Naive thymus-derived CD4-positive, alpha-beta T cell (primary cell): ENCODE measurements at places on chromosomes 7 and 10. TPM values are rescaled to one million over a fixed set of nuclear protein-coding genes. Genes with fewer than 3 reads are reported as not detected.

- DNase-seq = no peak
- H3K36me3 ChIP-seq = no peaks in the 10 kb centered on the region
- H3K4me3 ChIP-seq = no peak overlapping the region
- no peaks in the 10 kb centered on the region for H3K4me1 ChIP-seq
- no peaks in the 10 kb centered on the region for H3K27me3 ChIP-seq
These were observed 117.2 kb upstream of the LYZL1 start for GRCh38 chr10:29171717-29172116.

GARIN1A gene
- 1.8 TPM for total RNA-seq

DNA sequence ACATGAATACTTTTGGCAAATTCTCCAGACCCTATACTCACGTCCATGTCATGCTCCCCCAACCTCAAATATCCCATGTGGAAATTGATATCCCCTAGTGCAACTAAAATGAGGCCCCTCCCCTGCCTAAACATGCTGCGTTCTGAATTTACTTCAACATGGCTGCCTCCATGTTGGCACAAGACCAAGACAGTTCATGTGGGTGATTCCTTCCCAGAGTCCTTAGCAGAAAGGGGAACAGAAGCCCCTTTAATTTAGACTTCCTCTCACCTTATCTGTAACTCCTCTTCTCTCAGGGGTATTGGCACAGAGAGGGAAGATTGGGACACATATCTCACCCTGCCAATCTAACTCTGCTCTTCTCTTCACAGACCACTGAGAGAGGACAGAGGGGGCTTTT, 24.5 kb upstream of the SLC26A3 start:
- H3K4me3 ChIP-seq = no peak overlapping the region
- no peak overlapping the region for H3K27ac ChIP-seq
- no peak for DNase-seq
- H3K4me1 ChIP-seq = no peaks in the 10 kb centered on the region

GRCh38 chr10:81871558-81871957, 3.4 kb upstream of the NRG3 start:
- peaks cover 7% of the 10 kb centered on the region for H3K27me3 ChIP-seq
- H3K36me3 ChIP-seq = no peaks in the 10 kb centered on the region
- no peak overlapping the region for H3K27ac ChIP-seq
- H3K4me1 ChIP-seq = no peaks in the 10 kb centered on the region

- no peaks in the 10 kb centered on the region for H3K4me1 ChIP-seq
- no peaks in the 10 kb centered on the region for H3K27me3 ChIP-seq
- H3K27ac ChIP-seq = no peak overlapping the region
- H3K4me3 ChIP-seq = no peak overlapping the region
These were observed 9.5 kb downstream of the ANKRD1 start for GRCh38 chr10:90911133-90912051.
